Activated gamma-delta T cell treated with Interleukin-2 at 50 U/mL for 16 hours (primary cell): ENCODE measurements at places on chromosomes 3 and 15.
A peak's percentile ranks its signal among the peaks of the same experiment; 100 is the strongest.

DNA sequence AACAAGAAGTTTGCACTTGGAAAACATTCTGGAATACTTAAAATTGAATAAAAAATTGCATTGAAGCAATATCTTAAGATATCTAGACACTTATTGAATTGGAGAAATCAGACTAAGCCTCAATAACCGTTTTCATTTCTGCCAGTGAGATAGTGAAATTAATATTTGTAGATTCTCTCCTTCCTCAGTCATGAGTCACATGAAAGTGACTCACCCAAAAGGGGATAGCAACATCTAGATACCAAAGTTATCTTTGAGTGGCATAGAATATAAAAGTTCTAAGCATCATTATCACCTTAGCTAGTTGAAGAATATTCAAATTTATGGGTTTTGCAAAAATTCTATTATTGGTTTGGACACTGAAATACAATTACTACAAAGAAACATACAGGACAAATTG is 614.8 kb upstream of the ZNF717 start:
- no peak for DNase-seq

- peak; percentile 37 for DNase-seq
These were observed 678 bp downstream of the DOCK3 start for GRCh38 chr3:50675179-50676030.

GRCh38 chr15:44584162-44584749 is 47.3 kb downstream of the EIF3J start:
- peak; percentile 49 for DNase-seq

- no peak for DNase-seq
These were observed 182.6 kb upstream of the ROPN1 start for GRCh38 chr3:124174476-124174875.

DNA sequence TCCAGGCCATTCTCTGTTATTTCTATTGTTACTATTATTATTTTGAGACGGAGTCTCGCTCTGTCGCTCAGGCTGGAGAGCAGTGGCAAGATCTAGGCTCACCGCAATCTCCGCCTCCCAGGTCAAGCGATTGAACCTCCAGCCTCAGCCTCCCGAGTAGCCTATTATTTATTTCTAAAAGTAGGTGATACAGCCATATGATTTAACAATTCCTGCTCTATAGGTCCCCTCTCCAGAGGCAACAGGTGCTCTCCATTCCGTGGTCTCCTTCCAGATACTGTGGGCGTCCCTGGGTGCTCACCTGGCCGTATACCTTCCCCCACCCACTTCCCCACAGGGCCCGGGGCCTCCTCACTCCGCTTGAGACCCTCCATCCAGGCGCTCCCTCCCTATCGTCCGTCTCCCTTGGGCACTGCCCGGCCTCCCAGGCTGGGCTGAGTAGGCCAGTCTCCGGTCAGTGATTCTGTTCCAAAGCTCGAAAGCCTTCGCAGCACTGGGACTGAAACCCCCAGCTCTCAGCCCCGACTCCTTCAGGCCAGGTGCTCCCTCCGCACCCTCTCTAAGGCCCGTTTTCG is 708 bp upstream of the PTPN23 start:
- no peak for DNase-seq

- no peak for DNase-seq
These were observed 467.1 kb downstream of the RBMS3 start for GRCh38 chr3:29747991-29748390.

GRCh38 chr15:31077941-31078340 is 23.6 kb downstream of the TRPM1 start:
- DNase-seq: no peak

- no peak for DNase-seq
These were observed 67.2 kb downstream of the LEO1 start for GRCh38 chr15:51904421-51904820.

GRCh38 chr3:56784448-56785001 is 17.2 kb downstream of the ARHGEF3 start:
- no peak for DNase-seq
